ENCODE measurements at places on chromosomes 7 and 10. TPM values are rescaled to one million over a fixed set of nuclear protein-coding genes. Genes with fewer than 3 reads are reported as not detected.
A peak's percentile ranks its signal among the peaks of the same experiment; 100 is the strongest.

Gene BUB3
- total RNA-seq: 255 TPM

Gene CELF2
- 181 TPM for total RNA-seq

Gene FBXO24
- 1.3 TPM for total RNA-seq

Gene ACTA2
- total RNA-seq: 10.7 TPM

Gene CYP2C19
- total RNA-seq: not detected

Gene SPDYE11
- total RNA-seq: not detected

Gene ABCC2
- 1.3 TPM for total RNA-seq

Gene MMRN2
- total RNA-seq: not detected

Gene HOXA10
- not detected for total RNA-seq

Gene OR6B1
- total RNA-seq: not detected

Gene CDC123
- 105 TPM for total RNA-seq

Gene FEZF1
- not detected for total RNA-seq

Gene CDCA7L
- 69.2 TPM for total RNA-seq

Gene HPSE2
- not detected for total RNA-seq

GRCh38 chr7:142603870-142604448 is 145.3 kb upstream of the PRSS1 start:
- no peaks in the 10 kb centered on the region for H3K36me3 ChIP-seq
- H3K27ac ChIP-seq: no peak overlapping the region
- no peak overlapping the region for H3K4me3 ChIP-seq
- H3K27me3 ChIP-seq: peaks cover 6% of the 10 kb centered on the region
- peak; percentile 69 for DNase-seq
- peaks cover 17% of the 10 kb centered on the region for H3K4me1 ChIP-seq

DNA sequence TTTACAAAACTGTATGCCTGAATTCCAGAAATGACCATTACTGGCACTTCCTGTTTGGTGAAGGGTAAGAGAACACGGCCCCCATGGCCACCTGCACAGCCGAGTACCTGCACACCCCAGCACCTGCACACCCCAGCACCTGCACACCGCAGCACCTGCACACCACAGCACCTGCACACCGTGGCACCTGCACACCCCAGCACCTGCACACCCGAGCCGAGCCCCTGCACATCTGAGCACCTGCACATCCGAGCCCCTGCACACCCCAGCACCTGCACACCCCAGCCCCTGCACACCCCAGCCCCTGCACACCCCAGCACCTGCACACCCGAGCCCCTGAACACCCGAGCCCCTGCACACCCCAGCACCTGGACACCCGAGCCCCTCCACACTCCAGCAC is 243.5 kb downstream of the DNAJB6 start:
- H3K27me3 ChIP-seq: peaks cover 20% of the 10 kb centered on the region
- no peak overlapping the region for H3K27ac ChIP-seq
- H3K36me3 ChIP-seq: peaks cover under 1% of the 10 kb centered on the region
- H3K4me3 ChIP-seq: no peak overlapping the region

DNA sequence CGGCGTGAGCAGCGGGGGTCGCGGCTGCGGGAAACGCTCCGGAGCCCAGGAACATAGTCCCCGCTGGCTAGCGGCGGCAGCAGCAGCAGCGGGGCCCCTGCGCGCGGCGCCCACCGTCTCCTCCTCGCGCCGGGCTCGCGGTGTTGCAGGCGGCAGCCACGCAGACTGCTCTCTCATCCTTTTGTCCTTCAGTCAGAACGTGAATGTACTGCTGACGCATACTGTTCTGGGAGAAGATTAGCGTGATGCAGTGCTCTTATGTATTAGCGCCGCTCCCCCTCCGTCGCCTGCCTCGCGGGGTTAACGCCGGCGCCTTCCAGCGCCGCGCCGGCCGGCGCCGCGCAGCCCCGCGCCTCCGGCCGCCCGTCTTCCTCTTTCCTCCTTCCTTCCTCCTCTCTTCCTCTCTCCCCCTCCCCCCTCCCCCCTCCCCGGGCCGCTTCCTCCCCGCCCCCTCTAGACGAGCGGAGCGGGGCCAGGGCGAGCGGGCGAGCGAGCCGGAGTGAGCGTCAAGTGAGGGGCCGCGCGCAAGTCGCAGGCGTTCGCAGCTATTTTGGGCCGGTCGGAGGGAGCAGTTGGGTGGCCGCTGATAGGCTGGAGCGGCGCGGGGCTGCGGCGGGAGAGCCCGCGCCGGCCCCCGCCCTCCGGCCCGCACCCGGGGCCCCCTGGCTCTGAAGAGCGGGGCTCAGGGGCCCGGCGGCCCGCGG is 816 bp upstream of the LRRC4 start:
- peaks cover 23% of the 10 kb centered on the region for H3K27me3 ChIP-seq
- H3K27ac ChIP-seq: no peak overlapping the region
- DNase-seq: peak; percentile 47
- H3K36me3 ChIP-seq: peaks cover 15% of the 10 kb centered on the region

DNA sequence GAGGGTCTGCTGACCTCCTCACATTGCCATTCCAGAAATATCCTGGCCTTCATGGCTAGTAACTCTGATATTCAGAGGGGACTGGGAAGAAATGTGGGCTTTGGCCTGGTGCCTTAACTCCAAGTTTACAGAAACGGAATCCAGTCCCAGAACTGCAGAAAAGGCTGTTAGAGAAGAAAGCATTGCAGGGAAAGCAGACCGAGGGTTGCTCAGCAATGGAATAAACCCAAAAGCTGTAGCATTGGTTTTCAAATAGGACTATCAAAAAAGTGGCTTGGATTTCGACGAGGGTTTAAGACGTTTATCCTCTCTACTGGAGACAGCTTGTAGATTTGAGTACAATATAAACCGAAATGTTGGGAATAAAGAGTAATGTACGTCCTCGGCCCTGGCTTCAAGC is 425.8 kb upstream of the FOXK1 start:
- H3K4me1 ChIP-seq: no peaks in the 10 kb centered on the region
- H3K36me3 ChIP-seq: no peaks in the 10 kb centered on the region
- DNase-seq: no peak

DNA sequence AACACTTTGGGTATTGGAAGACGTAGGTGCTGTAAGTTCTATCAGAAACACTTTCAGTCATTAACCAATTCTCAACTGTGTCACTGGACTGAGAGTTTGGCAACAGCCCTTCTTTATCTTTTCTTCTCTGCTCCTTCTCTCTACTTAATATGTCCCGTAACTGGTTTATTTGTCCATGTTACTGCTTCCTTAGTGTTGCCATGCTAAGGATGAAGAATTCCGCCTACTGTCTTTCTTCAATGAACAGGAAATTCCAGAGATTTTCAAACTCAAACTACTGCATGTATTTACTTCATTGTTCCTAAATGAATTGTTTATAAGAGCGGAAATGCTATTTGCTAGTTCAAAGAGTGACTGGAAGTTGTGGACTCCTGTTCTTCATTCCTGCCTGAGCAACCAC is 143.7 kb downstream of the TAX1BP1 start:
- H3K27ac ChIP-seq: no peak overlapping the region
- DNase-seq: no peak
- no peaks in the 10 kb centered on the region for H3K36me3 ChIP-seq
- H3K4me1 ChIP-seq: no peaks in the 10 kb centered on the region

- H3K27me3 ChIP-seq: no peaks in the 10 kb centered on the region
- H3K27ac ChIP-seq: no peak overlapping the region
- DNase-seq: no peak
- H3K36me3 ChIP-seq: no peaks in the 10 kb centered on the region
- H3K4me3 ChIP-seq: no peak overlapping the region
Observed at GRCh38 chr10:35910234-35910633, 268.1 kb upstream of the FZD8 start.

DNA sequence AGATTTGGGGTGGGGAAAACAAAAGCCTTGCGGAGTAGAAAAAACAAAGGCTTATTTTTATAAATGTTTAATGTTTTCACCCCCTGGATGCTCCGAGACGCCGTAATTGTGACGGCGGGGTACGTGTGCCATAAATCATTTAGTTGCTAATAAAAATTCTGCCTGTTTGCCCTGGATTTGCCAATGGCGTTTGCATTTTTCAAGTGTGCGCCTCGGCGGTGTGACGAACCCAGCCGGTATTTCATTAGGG is 2.5 kb upstream of the TNRC18 start:
- no peak overlapping the region for H3K4me3 ChIP-seq
- no peak overlapping the region for H3K27ac ChIP-seq
- H3K36me3 ChIP-seq: peaks cover 1% of the 10 kb centered on the region

- H3K36me3 ChIP-seq: no peaks in the 10 kb centered on the region
- H3K4me3 ChIP-seq: no peak overlapping the region
- DNase-seq: no peak
- peaks cover 12% of the 10 kb centered on the region for H3K27me3 ChIP-seq
- peaks cover 2% of the 10 kb centered on the region for H3K4me1 ChIP-seq
- no peak overlapping the region for H3K27ac ChIP-seq
Observed at GRCh38 chr7:16462431-16462889, 3.1 kb downstream of the SOSTDC1 start.

GRCh38 chr7:139034336-139034735 is 1.5 kb downstream of the ZC3HAV1L start:
- H3K36me3 ChIP-seq: peaks cover 28% of the 10 kb centered on the region
- H3K27me3 ChIP-seq: peaks cover 4% of the 10 kb centered on the region
- peak overlapping the region; percentile 88 for H3K27ac ChIP-seq
- H3K4me1 ChIP-seq: peaks cover 36% of the 10 kb centered on the region
- DNase-seq: no peak

GRCh38 chr10:50624866-50625501 is 1.2 kb upstream of the SGMS1 start:
- H3K4me3 ChIP-seq: peak overlapping the region; percentile 92
- H3K27ac ChIP-seq: peak overlapping the region; percentile 98
- peaks cover 6% of the 10 kb centered on the region for H3K27me3 ChIP-seq
- H3K36me3 ChIP-seq: peaks cover 6% of the 10 kb centered on the region
- H3K4me1 ChIP-seq: peaks cover 41% of the 10 kb centered on the region

GRCh38 chr10:86281396-86281795 is 85.2 kb downstream of the GRID1 start:
- DNase-seq: no peak
- H3K4me1 ChIP-seq: no peaks in the 10 kb centered on the region
- H3K4me3 ChIP-seq: no peak overlapping the region
- no peaks in the 10 kb centered on the region for H3K36me3 ChIP-seq
- H3K27me3 ChIP-seq: peaks cover 10% of the 10 kb centered on the region
- H3K27ac ChIP-seq: no peak overlapping the region

- H3K4me3 ChIP-seq: peak overlapping the region; percentile 70
- H3K27ac ChIP-seq: peak overlapping the region; percentile 89
- peaks cover 79% of the 10 kb centered on the region for H3K27me3 ChIP-seq
- peaks cover 39% of the 10 kb centered on the region for H3K4me1 ChIP-seq
- peaks cover 7% of the 10 kb centered on the region for H3K36me3 ChIP-seq
- no peak for DNase-seq
Observed at GRCh38 chr10:123136806-123137642, 1.3 kb downstream of the HMX3 start.

DNA sequence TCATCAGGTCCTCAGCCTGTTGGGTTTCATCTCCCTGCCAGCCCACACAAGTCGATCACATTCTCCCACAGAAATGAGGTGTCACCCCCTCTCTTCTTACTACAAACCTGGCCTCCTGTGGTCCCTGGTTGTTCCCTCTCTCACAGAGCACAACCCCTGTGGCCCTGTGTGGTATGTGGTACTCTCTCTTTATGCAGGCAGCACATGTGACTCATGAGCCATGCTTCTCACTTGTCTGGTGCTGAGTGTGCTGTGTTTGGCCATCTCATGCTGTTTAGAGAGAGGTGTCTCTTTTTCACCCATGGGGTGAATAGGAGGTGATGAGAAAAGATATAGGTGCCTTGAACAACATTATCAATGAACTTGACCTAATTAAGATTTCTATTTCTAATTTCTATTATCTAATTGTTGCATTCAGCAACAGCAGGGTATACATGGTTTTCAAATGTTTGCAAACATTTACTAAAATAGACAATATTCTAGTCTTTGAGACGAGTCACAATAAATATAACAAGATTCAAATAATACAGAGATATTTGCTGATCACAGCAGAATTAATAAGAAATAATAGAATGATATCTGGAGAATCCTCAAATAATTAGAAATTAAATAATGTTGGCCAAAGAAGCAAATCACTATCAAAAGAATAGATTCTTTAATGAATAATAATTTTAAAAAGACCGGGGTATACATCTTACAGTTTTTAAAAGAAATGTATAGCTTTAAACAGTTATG is 633.8 kb upstream of the IGFBP3 start:
- no peaks in the 10 kb centered on the region for H3K4me1 ChIP-seq
- H3K27me3 ChIP-seq: no peaks in the 10 kb centered on the region
- H3K27ac ChIP-seq: no peak overlapping the region
- H3K36me3 ChIP-seq: no peaks in the 10 kb centered on the region
- no peak for DNase-seq

DNA sequence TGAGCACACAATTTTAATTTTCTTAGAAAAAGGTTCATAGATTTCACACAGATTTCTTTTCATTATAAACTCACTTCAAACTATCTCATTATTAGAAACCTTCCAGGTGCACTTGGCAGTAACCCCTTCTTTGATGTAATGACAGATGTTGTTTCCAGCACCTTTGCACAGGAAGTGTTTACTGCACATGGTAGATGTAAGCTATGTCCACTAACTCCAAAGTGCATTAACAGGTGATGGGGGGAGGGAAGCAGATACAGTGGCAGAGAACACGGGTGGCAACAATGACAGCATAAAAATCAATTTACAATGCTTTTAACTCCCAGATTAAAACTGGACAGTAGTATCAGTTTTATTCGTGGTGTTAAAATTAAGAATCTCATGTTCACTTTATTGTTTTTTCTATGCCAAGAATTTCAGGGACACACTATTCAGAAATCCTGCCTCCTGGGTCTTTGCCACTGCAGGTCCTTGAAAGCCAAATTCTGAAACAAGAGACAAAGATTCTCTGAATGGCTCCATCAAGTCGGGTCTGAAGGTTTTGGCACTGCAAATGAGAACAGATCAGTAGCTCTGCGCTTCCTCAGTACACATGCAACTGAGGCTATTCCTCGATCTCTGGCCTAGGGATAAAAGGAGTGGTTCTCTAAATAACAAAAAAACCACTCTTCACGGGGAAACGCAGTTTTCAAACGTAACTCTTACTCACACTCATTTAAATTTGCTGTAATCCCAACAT is 187.7 kb downstream of the JAZF1 start:
- H3K4me3 ChIP-seq: no peak overlapping the region
- DNase-seq: no peak
- peaks cover 5% of the 10 kb centered on the region for H3K36me3 ChIP-seq
- H3K27me3 ChIP-seq: no peaks in the 10 kb centered on the region

DNA sequence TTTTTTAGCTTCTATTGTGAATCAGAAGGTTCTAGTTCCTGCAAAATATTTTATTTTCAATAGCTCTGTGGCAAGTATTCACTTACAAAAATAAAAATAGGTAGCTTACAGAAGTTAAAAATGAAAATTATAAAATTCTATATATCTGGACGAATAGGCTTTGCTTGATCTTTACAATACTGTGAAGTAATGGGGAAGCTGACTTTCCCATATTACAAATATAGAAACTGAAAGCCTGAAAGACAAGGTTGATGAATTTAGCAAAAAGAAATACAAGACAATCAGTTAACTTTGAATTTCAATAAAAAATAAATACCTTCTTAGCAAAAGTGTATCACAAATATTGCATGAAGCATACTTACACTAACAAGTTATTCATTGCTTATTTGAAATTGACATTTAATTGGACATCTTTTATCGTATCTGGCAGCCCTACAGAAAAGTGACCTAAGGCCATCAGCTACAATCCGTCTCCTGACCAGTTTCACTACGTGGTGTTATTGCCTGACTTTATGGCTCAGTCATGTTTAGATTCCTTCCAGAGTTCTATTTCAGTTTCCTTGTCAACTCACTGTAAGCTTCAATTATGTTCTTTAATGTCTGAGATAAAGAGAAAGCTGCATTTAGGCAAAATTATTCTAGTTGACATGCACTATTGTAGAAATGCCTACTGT is 310.5 kb upstream of the HGF start:
- H3K27ac ChIP-seq: no peak overlapping the region
- H3K4me1 ChIP-seq: no peaks in the 10 kb centered on the region
- no peaks in the 10 kb centered on the region for H3K36me3 ChIP-seq
- no peak overlapping the region for H3K4me3 ChIP-seq
- H3K27me3 ChIP-seq: no peaks in the 10 kb centered on the region
- no peak for DNase-seq

Measured in activated CD4-positive, alpha-beta T cell treated with anti-CD3 and anti-CD28 coated beads, Interleukin-2, amount 10 ng/mL, durations not matched to agents 7 days and 5 days (primary cell).